ENCODE measurements at places on chromosomes 7 and 10.

DNA sequence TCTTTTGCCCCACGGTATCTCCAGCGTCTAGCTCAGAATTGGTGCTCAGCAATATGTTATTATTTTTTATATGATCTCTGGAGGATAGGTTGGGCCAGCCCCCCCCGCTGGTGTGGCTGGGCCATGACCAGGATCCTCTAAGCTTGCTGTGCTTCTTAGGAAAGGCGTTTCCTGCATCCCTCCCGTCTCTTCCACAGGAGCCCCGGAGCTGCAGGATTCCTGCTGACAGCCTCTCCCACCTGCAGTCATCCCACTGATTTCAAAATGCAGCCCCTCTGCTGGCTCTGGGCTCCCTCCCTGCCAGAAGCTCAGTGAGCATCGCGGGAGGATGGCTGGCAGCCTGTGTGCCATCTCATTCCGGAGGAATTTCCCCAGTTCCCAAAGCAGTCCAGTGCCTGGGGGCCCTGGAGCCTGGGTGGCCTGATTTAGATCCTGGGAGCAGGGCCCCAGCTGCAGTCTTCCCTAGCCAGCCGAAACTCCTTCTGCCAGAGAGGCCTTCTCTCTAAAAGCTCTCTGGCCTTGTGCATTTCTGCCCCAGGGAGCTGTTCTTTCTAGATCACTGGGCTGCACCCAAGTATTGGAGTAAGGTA lies 21.8 kb upstream of the GOLGA7B start:
- DNase-seq = peak; percentile 70

DNA sequence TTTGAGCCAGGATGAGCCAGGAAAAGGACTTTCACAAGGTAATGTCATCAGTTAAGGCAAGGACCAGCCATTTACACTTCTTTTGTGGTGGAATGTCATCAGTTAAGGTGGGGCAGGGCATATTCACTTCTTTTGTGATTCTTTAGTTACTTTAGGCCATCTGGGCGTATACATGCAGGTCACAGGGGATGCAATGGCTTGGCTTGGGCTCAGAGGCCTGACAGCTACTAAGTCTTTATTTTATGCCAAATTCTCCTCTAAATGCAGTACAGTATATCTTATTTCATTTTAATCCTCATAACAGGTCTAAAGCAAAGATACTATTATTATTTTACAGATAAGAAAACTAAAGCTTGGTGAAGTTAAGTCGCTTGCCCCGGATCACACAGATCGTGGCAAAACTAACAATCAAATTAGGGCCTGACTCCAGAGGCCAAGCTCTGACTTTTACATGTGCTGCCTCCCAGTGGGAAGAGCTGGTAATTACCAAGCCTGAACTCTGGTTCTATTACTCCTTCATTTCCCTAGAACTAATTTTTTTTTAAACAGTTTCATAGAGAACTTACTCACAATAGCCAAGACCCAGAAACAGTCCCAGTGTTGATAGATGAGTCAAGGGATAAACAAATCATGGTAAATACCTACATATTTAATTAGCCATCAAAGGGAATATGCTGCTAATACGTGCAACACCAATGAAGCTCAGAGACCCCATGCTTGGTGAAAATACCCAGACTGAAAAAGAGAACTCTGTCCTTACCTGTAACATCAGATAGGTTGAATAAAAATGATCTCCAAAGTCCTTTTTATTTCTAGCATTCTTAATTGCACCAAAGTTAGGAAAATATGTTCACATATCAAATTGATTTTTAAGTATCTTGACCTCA lies 35.4 kb downstream of the C7orf25 start:
- DNase-seq = peak; percentile 62

- DNase-seq = no peak
Observed at GRCh38 chr7:114439581-114439980, 25.0 kb downstream of the FOXP2 start.

- no peak for DNase-seq
Observed at GRCh38 chr10:133590970-133591359, 25.6 kb upstream of the SYCE1 start.

DNA sequence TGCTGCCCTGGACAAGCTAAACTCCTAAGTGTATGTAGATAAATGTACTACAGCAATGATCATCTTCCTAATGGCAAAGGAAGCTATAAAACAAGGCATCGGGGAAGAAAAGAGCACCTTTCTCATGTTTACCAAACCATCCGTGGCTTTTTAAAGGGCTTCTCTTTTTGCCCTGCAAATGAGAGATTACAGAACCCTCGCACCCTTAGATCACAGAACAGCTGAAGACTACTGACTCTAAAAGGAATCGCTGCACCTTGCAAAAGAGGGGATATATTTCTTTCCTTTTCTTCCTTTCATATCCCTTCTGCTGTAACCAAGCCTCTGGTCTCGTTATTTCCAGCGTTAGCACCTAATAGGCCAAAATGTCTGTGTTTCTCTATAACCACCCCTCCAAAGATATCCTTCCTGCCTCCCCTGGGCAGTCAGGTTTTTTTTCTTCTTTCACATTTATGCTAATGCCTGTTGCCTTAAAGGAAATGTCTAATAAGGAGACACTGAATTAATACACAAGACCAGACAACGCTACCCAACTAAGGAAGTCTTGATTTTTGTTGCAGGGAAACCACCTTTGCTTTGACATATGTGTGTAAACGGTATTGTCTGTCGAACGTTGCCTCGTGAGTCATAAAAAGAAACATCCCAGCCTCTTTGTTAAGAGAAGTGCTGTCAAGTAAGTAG lies 10.5 kb downstream of the ST8SIA6 start:
- DNase-seq = no peak

DNA sequence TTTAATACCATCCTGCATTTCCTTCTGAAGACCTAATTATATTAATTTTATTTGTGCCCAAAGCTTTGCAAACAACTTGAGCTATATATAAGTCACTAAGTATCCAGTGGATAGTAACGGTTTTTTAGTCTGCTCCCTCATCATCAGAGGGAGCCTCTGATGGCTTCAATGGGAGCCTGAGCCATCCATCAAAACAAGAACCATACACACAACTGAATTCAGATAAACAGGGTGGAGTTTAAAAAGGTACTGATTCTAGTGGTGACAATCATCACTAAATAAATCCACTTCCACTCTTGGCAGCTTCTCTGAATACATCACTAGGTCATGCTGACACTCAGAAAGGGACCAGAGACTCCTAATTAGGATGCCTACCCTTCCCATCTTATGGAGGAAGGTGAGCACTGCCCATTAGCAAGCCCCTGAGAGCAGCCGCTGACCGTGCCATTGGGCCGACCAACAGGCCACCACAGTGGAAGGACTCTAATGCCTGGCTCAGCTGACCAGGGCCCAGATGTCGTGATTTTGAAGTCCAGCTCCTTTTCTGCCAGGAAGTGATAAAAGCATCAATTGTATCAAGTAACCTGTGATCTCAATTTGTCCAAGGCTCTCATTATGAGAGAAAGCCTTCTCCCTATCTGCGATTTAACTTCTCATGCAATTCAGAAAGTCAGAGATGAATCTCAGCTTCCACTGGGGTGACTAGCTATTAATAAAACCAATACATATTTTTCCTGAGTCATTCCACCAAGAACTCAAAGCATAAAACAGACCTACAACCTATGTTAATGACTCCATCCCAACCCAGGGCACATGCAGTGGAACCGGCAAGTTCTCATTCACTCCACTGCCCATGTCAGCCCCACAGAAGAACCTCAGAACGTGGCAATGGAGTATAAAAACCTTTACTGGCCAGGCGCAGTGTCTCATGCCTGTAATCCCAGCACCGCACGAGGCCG lies 13.1 kb downstream of the VOPP1 start:
- no peak for DNase-seq

DNA sequence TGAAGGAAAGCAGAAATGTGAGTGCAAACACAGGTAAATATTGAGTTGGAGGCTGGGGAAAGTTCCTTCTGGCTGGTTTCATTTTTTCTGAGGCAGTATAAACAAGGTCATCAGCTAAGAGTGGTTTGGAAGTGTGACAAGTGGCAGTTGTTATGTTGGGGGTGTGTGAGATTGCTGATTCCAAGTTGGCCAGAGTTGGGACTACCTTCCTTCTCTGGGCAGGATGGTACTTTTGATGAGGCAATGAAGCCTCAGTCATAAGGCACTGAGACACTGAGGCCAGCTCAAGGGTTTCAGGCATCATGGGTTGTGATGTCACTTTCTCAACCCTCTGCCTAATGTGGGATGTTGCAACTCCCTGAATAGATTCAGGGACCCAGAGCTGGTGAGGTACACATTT lies 8.2 kb upstream of the PTTG1IP2 start:
- no peak for DNase-seq

- DNase-seq = no peak
Observed at GRCh38 chr7:28998105-28998504, 40.0 kb upstream of the TRIL start.

DNA sequence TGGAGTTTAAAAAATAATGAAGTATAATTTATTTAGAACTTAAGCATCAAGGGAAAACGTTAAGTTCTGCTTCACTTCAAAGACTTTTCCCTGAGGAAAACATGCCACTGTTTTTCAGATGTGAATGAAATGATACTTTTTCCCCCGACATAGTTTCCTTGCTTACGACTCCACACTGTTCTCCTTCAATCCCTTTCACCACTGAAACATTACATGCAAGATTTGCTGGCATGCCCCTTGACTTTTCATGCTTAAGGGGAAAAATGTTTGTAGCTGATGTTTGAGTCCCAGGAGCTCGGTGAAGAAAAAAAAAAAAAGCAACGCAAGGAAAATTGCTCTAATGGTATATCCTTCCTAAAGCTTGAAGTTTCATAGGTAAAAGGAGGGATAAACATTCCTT lies 10.0 kb downstream of the GLI3 start:
- DNase-seq = no peak

GRCh38 chr7:13880789-13881188 lies 108.7 kb downstream of the ETV1 start:
- peak; percentile 41 for DNase-seq

- no peak for DNase-seq
Observed at GRCh38 chr10:83647526-83647925, 491.8 kb upstream of the GHITM start.

- DNase-seq = peak; percentile 52
Observed at GRCh38 chr7:8418629-8419245, 14.7 kb upstream of the NXPH1 start.

GRCh38 chr10:123392182-123392963 lies 238.2 kb downstream of the BUB3 start:
- DNase-seq = no peak

DNA sequence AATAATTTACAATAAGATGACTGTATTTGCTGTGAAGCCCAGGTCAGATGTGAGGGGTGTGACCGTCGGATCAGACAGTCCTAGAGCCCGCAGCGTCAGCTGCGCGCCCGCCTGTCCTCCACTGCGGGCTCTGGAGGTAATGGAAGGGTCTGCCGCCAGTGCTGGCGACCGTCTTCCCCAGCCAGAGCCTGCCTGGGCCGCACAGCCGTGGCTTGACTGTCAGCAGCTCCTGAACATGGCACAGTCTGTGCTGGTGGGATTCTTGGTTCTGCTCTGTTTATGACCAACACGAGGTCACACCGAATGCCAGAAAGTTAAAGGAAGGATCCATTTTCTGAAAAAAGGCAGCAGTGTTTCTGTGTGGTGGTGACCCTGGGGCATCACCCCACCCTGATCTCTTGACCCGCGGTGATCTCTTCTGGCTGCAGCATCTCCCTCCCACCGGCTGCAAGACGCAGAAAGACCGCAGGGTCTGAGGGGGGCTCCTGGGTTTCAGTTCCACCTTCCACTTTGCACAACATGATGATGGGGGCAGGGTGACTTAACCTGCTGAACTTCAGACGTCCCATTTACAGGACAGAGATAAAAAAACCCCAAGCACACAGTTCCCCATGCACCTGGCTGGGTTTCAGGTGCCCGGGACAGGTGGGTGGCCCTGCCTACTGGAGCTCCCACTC lies 103.7 kb downstream of the DNAJB6 start:
- DNase-seq = no peak

GRCh38 chr7:46011059-46011458 lies 90.0 kb upstream of the IGFBP3 start:
- no peak for DNase-seq

GRCh38 chr7:18901351-18901750 lies 216.1 kb downstream of the TWIST1 start:
- no peak for DNase-seq

DNA sequence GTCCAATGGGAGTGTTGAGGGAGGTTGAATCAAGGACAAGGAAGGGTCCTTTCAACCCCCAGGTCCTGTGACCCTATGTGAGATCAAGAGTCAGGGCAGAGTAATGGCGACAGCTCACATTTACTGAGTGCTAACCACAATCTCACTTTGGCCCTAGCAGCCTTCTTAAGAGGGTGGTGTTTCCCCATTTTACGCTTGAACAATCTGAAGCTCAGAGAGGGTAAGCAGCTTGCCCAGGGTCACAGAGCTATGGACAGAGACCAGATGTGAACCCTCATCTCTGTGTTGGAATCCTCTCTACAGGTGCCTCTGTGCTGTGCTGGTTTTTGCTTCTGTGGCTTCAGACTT lies 102.0 kb downstream of the GRK5 start:
- DNase-seq = no peak

- no peak for DNase-seq
Observed at GRCh38 chr10:73644767-73645166, 3.5 kb upstream of the MYOZ1 start.

- DNase-seq = peak; percentile 47
Observed at GRCh38 chr7:29017713-29018112, 59.6 kb upstream of the TRIL start.

- DNase-seq = peak; percentile 57
Observed at GRCh38 chr7:100091411-100092181, 2.8 kb downstream of the COPS6 start.

GRCh38 chr7:120460949-120461348 lies 188.0 kb downstream of the KCND2 start:
- DNase-seq = no peak

DNA sequence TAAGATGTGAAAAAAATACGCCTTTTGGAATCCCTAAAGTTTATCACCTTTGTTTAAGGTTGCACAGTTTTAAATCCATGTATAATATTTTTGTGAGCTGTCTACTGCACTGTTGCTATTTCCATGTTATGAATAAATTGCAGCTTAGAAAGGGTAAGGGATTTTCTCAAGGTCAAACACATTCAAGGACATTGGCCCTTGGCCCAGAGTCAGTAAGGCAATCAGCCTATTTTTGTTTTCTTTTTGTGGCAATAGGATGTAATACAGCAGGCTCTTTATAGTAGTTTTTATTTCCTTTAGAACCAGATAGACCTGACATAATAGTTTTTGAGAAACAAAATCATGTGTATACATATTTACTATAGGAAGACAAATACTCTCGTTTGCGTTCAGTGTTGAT lies 219.8 kb downstream of the ACTR3B start:
- DNase-seq = no peak

DNA sequence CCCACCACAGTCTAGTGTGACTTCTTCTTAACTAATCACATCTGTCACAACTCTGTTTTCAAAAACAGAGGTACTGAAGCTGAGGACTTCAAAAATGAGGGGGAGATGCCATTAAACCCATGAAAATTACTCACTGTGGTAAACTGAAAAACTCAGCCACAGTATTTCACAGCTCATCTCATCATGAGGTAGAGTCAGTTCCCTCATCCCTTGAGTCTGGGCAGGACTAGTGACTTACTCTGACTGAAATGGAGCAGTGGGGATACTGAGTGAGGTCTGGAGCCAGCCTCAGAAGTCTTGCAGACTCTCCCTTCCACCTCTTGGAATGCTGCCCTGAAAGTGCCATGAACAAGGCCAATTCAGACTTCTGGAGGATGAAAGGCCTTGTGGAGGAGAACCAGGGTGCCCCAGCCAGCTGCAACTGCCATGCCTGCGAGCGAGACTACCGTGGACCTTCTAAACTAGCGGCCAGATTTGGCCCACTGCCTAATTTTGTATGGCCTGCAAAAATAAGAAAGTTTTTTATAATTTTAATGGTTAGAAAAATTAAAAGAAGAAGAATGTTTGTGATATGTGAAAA lies 24.7 kb upstream of the ANKRD1 start:
- no peak for DNase-seq

- peak; percentile 98 for DNase-seq
Observed at GRCh38 chr10:119401671-119402395, 140.7 kb downstream of the RGS10 start.
